ENCODE measurements at places on chromosomes 12 and 14. TPM values are rescaled to one million over a fixed set of nuclear protein-coding genes. Genes with fewer than 3 reads are reported as not detected.

Gene CMA1
- polyA plus RNA-seq, result not detected

Gene MSI1
- 8.2 TPM for polyA plus RNA-seq

GRCh38 chr12:57539134-57539768 is 7.7 kb downstream of the DCTN2 start:
- no peak for DNase-seq
- H3K36me3 ChIP-seq, result peaks cover 63% of the 10 kb centered on the region
- no peak overlapping the region for H3K27ac ChIP-seq
- no peaks in the 10 kb centered on the region for H3K27me3 ChIP-seq

GRCh38 chr14:72008666-72009065 is 76.4 kb downstream of the RGS6 start:
- no peak overlapping the region for H3K4me3 ChIP-seq
- H3K4me1 ChIP-seq, result no peaks in the 10 kb centered on the region
- H3K27ac ChIP-seq, result no peak overlapping the region

- no peaks in the 10 kb centered on the region for H3K4me1 ChIP-seq
- no peak for DNase-seq
- no peaks in the 10 kb centered on the region for H3K27me3 ChIP-seq
- H3K27ac ChIP-seq, result no peak overlapping the region
- H3K36me3 ChIP-seq, result no peaks in the 10 kb centered on the region
These were observed 169.6 kb downstream of the C12orf42 start for GRCh38 chr12:103326190-103326589.

- no peaks in the 10 kb centered on the region for H3K4me1 ChIP-seq
- no peaks in the 10 kb centered on the region for H3K36me3 ChIP-seq
- no peak for DNase-seq
- no peak overlapping the region for H3K4me3 ChIP-seq
- H3K27ac ChIP-seq, result no peak overlapping the region
- no peaks in the 10 kb centered on the region for H3K27me3 ChIP-seq
These were observed 13.6 kb upstream of the TPCN1 start for GRCh38 chr12:113207613-113208040.

DNA sequence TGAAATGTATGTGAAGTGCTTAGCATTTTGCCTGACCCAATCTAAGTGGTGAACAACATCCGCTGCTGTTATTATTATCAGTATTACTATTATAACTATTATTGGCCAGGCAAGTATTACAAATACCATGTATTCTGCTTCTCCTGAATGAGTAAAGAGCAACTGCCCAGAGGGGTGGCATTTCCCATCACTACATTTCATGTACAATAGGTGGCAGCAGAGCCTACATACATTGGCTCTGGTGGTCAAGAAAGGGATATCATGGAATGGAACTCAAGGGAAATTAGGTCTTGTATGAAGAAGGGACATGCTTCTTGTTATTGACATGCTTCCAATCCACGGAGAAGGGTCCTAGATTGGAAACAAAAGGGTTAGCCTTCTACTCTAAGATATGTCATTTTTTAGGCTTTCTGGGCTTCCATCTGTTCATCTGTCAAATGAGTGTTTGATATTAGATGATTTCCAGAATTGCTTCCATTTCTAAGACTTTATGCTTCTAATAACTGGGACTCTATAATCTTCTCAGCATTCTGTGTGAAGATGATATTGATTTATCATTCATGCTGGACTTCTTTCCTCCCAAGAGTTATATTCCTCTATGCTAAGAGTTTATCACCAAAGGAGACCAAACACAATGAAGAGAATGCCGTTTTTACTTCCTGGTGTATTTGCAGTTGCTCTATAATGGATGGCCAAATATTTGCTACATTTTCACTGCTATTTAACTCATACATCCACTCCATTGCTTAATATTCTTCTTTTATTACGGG is 239.1 kb downstream of the SSPN start:
- peak; percentile 43 for DNase-seq
- H3K27me3 ChIP-seq, result no peaks in the 10 kb centered on the region
- H3K4me3 ChIP-seq, result no peak overlapping the region
- peaks cover 4% of the 10 kb centered on the region for H3K4me1 ChIP-seq

- DNase-seq, result no peak
- no peaks in the 10 kb centered on the region for H3K36me3 ChIP-seq
- no peaks in the 10 kb centered on the region for H3K4me1 ChIP-seq
- H3K4me3 ChIP-seq, result no peak overlapping the region
- no peaks in the 10 kb centered on the region for H3K27me3 ChIP-seq
These were observed 247.2 kb upstream of the CCDC196 start for GRCh38 chr14:66238969-66239368.

DNA sequence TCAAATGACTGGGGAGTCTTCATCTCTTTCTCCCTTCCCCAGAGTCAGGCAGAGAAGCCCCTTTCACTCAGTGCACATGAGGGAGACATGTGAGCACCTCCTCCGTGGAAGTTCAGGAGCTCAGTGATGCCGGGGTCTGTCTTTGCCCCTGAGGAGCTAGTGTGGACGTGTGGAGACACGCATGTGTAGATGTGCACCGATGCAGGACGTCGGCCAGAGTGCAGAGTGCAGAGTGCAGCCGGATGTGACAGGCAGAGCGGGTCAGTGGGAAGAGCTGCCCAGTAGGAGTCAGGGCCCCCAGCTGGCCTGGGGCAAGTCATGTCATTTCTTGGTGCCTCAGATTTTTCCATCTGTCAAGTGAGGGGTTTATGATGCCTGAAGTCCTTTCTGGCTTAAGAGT is 20.7 kb downstream of the TSPAN9 start:
- no peak overlapping the region for H3K4me3 ChIP-seq
- no peaks in the 10 kb centered on the region for H3K27me3 ChIP-seq
- peaks cover 4% of the 10 kb centered on the region for H3K36me3 ChIP-seq
- DNase-seq, result no peak
- H3K27ac ChIP-seq, result no peak overlapping the region
- no peaks in the 10 kb centered on the region for H3K4me1 ChIP-seq

- no peaks in the 10 kb centered on the region for H3K36me3 ChIP-seq
- H3K4me3 ChIP-seq, result peak overlapping the region; percentile 23
- peaks cover 35% of the 10 kb centered on the region for H3K4me1 ChIP-seq
- H3K27ac ChIP-seq, result peak overlapping the region; percentile 35
- H3K27me3 ChIP-seq, result peaks cover 37% of the 10 kb centered on the region
- DNase-seq, result peak; percentile 87
These were observed 14.6 kb upstream of the NR4A1 start for GRCh38 chr12:52036587-52037171.

GRCh38 chr14:90562652-90563051 is 165.8 kb downstream of the CALM1 start:
- no peaks in the 10 kb centered on the region for H3K36me3 ChIP-seq
- no peak overlapping the region for H3K4me3 ChIP-seq
- H3K4me1 ChIP-seq, result peaks cover 4% of the 10 kb centered on the region
- no peaks in the 10 kb centered on the region for H3K27me3 ChIP-seq
- H3K27ac ChIP-seq, result no peak overlapping the region

- no peak overlapping the region for H3K27ac ChIP-seq
- no peak overlapping the region for H3K4me3 ChIP-seq
- H3K4me1 ChIP-seq, result no peaks in the 10 kb centered on the region
- no peaks in the 10 kb centered on the region for H3K36me3 ChIP-seq
These were observed 55.1 kb downstream of the CMAS start for GRCh38 chr12:22100958-22101748.

DNA sequence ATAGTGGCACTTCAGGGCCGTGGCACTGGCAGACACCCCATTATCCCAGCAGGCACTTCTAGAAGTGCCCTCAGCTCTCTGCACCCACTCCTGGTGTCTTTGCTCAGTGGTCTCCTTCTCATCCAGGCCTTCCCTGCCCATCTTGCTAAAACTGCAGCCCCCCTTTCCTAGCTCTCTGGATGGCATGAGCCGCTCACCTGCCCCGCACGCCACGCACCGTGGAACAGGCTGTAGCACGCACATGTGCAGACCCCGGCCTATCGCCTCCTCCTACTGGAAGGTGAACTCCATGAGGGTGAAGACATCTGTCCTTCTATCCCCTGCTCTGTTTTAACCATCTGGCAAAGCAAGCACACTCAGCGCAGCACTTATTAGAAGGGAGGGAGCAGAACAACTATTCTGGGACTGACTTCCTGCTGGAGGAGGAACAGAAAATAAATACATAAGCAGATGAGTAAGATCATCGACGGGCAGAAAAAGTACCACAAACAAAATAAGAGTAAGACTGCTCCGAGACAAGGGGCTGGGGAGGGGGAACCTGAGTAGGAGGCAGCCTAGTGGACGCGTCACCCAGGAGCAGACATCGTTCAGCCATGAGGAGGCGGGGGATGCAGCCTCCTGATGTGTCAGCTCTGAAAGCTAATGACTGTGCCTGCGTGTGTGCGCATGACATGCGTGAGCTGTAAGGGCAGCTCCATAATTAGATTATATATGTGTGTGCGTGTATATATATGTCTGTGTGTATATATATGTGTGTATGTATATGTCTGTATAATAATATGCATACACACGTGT is 7.8 kb upstream of the FZD10 start:
- peaks cover 40% of the 10 kb centered on the region for H3K27me3 ChIP-seq
- no peaks in the 10 kb centered on the region for H3K4me1 ChIP-seq
- H3K4me3 ChIP-seq, result no peak overlapping the region
- no peak for DNase-seq
- H3K27ac ChIP-seq, result no peak overlapping the region

GRCh38 chr12:76312315-76312714 is 35.9 kb downstream of the BBS10 start:
- no peaks in the 10 kb centered on the region for H3K4me1 ChIP-seq
- no peaks in the 10 kb centered on the region for H3K36me3 ChIP-seq
- no peaks in the 10 kb centered on the region for H3K27me3 ChIP-seq
- H3K27ac ChIP-seq, result no peak overlapping the region
- H3K4me3 ChIP-seq, result no peak overlapping the region

GRCh38 chr14:64707661-64708060 is 3.4 kb downstream of the PLEKHG3 start:
- peaks cover 50% of the 10 kb centered on the region for H3K4me1 ChIP-seq
- peak overlapping the region; percentile 90 for H3K27ac ChIP-seq
- peak; percentile 90 for DNase-seq
- H3K4me3 ChIP-seq, result no peak overlapping the region
- H3K27me3 ChIP-seq, result no peaks in the 10 kb centered on the region

DNA sequence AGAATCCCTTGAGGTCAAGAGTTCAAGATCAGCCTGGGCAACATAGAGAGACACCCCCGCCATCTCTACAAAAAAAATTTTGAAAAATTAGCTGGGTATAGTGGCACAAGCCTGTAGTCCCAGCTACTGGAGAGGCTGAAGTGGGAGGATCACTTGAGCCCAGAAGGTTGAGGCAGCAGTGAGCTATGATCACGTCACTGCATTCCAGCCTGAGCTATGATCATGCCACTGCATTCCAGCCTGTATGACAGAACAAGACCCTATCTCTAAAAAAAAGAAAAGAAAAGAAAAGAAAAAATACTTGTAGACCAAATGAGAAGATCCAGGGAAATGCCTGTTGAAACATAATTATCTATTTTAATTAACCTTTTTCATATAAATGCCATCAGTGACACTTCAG is 93.8 kb upstream of the MDM1 start:
- DNase-seq, result no peak
- no peaks in the 10 kb centered on the region for H3K36me3 ChIP-seq
- H3K27ac ChIP-seq, result no peak overlapping the region
- H3K4me1 ChIP-seq, result peaks cover 16% of the 10 kb centered on the region
- no peak overlapping the region for H3K4me3 ChIP-seq

DNA sequence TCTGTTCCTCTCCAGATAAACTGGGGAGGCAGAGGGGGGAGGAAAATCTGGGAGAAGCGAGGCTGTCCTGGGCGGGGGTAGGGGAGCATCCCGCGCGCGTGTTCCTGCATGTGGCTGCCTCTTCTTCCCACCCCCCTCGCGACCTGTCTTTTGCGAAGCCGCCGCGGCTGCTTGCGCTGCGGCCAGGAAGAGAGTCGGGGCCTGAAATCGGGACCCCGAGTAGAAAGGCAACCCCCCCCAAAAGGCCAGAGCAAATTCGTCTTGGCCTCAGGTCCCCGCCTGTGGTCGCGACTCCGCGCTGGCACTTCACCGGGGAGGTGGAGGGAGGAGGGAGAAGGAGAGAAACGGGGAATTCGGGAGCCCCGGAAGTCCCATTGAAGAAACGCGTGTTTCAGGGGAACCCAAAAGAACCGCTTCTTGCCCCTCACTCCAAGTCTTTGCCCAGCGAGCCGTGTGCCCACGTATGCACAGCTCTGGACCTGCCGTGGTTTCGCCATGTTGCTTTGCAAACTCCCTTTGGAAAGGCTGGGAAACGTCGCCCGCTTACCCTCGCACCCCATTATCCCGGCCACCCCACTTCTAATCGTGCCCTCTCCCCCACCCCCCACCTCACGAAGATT is 944 bp downstream of the CCND2 start:
- DNase-seq, result no peak
- H3K4me1 ChIP-seq, result peaks cover 35% of the 10 kb centered on the region
- H3K4me3 ChIP-seq, result peak overlapping the region; percentile 94

DNA sequence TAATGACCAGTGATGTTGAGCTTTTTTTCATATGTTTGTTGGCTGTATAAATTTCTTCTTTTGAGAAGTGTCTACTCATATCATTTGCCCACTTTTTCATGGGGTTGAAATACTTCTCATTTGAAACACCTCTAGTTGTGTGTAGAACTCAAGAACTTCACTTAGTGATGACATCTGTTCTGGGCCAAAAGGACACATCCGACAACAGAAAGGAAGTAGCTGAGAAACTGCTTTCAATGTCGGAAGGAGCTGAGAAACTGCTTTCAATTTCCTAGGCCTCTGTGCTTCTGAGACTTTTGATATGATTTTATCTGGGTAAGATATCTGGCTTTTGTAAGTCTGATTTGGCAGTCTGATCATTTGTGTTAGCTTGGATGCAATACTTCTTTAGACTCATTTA is 635.3 kb downstream of the TMTC2 start:
- no peak for DNase-seq
- H3K27ac ChIP-seq, result no peak overlapping the region
- no peaks in the 10 kb centered on the region for H3K36me3 ChIP-seq
- no peaks in the 10 kb centered on the region for H3K27me3 ChIP-seq
- no peak overlapping the region for H3K4me3 ChIP-seq

DNA sequence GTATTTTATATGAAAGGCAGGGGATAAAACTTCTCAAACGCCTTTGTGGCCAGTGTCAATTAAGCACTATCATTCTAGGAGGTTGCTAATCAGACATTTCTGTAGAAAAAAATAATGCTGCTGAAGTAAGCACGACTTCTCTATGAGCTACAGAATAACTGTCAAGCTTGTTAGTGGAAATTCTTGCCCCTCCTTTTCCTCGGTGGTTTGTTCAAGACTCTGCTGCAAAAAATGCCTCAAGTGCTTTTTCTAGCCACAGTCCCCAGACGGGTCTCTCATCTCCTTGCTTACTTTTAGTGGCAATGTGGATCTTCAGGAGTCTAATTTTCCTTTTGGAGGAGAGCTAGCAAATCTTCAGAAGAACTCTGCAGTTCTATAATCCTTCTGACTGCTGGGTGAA is 452.0 kb downstream of the FUT8 start:
- no peaks in the 10 kb centered on the region for H3K4me1 ChIP-seq
- H3K27me3 ChIP-seq, result no peaks in the 10 kb centered on the region
- no peaks in the 10 kb centered on the region for H3K36me3 ChIP-seq
- DNase-seq, result no peak
- H3K4me3 ChIP-seq, result no peak overlapping the region
